ENCODE measurements at places on chromosomes 3 and 15. TPM values are rescaled to one million over a fixed set of nuclear protein-coding genes. Genes with fewer than 3 reads are reported as not detected.
A peak's percentile ranks its signal among the peaks of the same experiment; 100 is the strongest.

- peaks cover 9% of the 10 kb centered on the region for H3K27me3 ChIP-seq
- no peaks in the 10 kb centered on the region for H3K4me1 ChIP-seq
- H3K36me3 ChIP-seq: no peaks in the 10 kb centered on the region
These were observed 111.2 kb upstream of the CFAP20DC start for GRCh38 chr3:59161048-59161447.

DNA sequence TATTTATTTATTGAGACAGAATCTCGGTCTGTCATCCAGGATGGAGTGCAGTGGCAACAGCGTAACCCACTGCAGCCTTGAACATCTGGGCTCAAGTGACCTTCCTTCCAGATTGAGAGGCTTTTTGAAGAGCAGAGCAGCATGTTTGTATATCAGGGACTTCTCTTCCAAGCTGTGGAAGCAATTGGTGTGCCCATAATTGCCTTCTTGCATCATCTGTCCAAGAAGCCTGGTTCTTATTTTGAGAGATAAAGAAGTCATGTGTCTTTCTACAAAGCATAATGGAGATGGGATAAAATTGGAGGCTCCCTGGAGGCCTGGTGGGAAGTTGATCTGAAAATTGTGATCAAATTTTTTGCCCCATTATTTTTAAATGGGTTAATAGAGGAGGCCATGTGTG lies 183.8 kb upstream of the MCTP2 start:
- H3K4me3 ChIP-seq: no peak overlapping the region
- no peak for DNase-seq
- no peak overlapping the region for H3K27ac ChIP-seq

GRCh38 chr3:196287090-196287439 lies 461 bp downstream of the PCYT1A start:
- peaks cover 10% of the 10 kb centered on the region for H3K36me3 ChIP-seq
- peaks cover 45% of the 10 kb centered on the region for H3K4me1 ChIP-seq
- H3K4me3 ChIP-seq: peak overlapping the region; percentile 100
- no peaks in the 10 kb centered on the region for H3K27me3 ChIP-seq
- peak overlapping the region; percentile 99 for H3K27ac ChIP-seq
- DNase-seq: no peak

The KLHL24 gene
- 14.9 TPM for total RNA-seq

The CD200R1 gene
- total RNA-seq: 8.3 TPM
